ENCODE measurements at places on chromosomes 13 and 19. TPM values are rescaled to one million over a fixed set of nuclear protein-coding genes. Genes with fewer than 3 reads are reported as not detected.
A peak's percentile ranks its signal among the peaks of the same experiment; 100 is the strongest.

DNA sequence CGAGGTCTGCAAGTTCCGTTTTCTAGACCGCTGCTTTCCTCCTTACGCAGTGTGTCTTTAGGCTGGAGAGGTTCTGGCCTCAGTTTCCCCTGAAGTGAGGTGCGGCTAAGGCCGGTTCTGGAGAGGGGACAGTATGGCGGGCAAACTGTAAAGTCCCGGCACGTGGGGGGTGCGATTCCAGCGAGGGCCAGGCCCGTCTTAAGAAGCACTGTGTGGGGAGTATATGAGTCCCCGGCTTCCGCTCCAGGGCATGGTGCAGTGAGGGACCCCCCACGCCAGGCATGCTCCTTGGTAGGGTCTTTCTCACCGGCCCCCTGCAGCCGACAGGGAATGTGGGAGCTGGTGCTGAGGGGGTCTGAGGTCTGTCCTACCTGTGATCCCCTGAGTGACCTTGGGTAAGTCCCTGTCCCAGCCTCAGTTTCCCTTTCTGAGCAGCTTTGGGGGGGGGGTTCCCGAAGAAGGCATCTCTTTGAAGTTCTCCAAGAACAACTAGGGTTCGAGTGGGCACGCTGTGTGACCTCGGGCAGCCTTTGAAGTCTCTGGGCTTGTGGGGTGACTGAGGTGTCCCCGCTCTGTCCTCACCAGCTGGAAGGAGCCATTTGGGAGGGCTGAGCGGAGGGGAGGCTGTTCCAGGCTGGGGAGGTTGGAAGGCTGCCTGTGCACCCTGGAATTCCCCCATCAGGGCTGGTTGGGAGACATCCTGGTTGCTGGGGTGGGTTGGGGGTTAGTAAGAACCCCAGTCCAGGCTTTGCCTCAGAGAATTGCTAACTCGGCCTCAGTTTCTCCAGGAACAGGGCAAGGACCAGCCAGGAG is 1.5 kb downstream of the NFIC start:
- DNase-seq, result peak; percentile 54

DNA sequence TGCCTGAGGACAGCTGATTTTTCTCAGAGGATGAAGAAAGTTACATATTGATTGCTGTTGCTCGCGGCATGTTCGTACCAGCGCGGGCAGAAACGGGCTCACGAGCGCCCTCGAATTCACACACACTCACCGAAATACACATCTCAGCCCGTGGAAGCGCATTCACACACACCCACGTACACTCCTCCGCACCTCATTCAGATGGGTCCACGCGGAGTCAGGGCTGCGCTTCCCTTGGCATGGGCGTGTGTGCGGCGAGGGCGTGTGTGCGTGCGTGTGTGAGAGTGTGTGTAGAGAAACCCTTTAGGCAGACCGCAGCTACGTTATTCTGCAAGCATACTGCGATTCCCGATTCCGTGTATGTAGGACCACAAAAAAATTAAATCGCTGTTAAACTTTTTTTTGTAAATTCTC is 2.1 kb upstream of the PCDH17 start:
- no peak for DNase-seq

C5AR2 gene
- total RNA-seq, result not detected

- no peak for DNase-seq
Measured at GRCh38 chr13:46378411-46378810, 8.6 kb downstream of the RUBCNL start.

DNA sequence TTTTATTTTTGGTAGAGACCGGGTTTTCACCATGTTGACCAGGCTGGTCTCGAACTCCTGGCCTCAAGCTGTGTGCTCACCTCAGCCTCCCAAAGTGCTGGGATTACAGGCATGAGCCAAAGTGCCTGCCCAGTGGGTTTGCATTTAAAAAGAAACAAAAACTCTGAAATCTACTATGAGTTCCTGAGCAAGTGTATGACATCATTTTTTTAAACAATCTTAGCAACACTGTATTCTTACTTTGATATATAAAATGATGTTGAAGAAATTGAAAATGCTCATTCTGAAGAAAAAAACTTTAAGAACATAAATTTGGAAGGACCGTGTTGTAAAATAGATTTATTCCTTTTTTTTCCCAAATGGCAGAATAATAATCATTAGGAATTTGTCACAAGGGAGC is 1199.7 kb downstream of the DIAPH3 start:
- DNase-seq, result no peak

GRCh38 chr19:48428670-48429069 is 17.1 kb upstream of the GRWD1 start:
- DNase-seq, result no peak

DNA sequence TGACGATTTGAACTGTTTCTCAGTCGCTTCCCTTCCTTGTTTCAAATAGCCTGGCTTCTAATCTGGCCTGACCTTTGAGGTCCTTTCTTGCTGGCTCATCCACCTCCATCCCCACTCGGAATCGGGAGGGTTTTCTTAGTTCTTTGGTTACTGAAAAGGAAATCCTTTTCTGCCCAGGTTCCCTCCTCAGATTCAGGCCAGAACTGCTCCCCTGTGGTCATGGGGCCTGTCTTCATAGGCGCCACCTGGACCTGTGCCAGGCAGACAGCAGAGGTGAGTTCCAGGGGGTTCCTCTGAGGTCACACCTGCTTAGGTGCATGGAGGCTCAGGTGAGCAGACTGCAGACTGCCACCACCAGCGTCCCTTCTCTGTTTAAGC is 62.4 kb downstream of the AKAP11 start:
- no peak for DNase-seq

DNA sequence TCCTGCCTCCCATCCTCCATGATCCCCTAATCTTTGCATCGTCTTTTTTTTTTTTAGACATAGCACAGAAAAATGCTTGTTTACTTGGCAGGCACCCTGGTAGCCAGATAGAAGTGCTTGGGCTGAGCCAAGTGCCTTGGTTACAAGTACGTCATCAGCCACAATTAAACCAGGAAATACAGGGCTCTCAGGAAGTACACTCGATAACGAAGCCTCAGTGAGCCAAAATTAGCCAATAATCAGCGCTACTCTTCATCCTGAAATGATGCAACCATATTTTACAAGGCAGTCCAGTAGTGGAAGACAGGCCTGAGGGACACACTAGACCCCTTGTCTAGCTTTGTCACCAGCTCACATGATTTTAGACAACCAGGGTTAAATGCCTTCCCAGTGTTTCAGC is 194.0 kb upstream of the NBEA start:
- no peak for DNase-seq

Data from Daoy (cell line).